ENCODE measurements at places on chromosomes 2 and 18.

DNA sequence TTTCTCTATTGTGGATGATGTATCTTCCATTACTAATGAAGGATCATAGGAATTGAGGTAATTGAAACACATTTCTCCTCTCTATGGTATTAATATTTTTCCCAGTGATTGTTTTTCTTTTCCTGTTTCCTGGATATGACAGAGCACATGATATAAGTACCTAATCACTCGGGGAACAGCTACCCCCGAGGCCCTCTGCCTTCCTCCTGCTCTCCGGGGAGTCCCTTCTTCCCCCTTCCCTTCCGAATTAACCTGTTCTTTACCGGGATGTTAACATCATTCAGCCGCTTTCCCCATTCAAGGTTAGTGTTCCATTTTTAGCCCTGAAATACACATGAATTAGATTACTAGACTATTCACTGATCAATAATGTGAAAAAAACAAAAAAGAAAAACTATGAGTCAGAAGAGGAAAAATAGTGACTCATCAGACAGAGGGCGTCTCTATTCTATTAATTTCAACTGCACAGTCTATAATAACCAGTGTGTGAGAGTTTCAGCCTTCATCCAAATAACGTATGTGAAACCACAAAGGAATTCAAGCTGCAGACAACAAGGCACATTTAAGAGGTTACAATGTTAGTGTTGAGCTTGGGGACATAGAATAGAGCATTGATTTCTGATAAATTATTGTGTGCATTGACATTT, 450.8 kb downstream of the DLGAP1 start:
- no peak for DNase-seq

DNA sequence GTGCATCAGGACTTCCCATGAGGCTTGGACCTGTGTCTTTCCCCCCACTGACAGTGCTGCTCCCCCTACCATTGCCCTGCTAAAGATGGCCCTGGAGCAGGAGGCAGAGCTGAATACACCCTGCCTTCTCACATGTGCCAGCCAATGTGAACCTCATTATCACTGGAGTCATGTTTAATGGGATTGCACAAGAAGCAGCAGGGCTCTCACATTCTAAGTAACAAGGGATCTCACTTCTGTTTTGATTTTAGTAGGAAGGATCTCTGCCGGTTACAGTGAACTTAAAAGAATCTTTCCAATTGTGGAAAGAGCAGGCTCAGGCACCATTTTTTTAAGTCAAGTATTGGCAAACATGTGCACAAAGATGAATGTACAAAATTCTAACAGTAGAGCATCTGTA, 322.1 kb upstream of the MEX3C start:
- no peak for DNase-seq

DNA sequence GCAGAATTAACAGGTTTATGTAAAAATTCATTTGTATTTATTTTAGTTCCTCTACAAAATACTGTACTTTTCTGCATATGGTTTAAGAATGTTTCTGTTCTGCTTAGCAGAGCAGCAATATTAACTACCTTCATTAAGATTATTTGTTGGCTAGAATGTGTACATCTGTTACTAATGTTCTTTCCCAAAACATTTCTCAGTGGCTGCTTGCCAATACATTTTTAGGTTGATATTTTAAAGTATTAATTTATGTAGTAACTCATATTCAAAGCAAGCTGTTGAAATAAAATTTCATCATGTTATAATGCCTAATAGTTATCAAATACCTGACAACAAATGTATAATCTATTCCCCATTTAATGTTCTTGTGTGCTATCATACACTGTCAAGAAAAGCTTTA, 40.3 kb downstream of the PRKD3 start:
- no peak for DNase-seq

DNA sequence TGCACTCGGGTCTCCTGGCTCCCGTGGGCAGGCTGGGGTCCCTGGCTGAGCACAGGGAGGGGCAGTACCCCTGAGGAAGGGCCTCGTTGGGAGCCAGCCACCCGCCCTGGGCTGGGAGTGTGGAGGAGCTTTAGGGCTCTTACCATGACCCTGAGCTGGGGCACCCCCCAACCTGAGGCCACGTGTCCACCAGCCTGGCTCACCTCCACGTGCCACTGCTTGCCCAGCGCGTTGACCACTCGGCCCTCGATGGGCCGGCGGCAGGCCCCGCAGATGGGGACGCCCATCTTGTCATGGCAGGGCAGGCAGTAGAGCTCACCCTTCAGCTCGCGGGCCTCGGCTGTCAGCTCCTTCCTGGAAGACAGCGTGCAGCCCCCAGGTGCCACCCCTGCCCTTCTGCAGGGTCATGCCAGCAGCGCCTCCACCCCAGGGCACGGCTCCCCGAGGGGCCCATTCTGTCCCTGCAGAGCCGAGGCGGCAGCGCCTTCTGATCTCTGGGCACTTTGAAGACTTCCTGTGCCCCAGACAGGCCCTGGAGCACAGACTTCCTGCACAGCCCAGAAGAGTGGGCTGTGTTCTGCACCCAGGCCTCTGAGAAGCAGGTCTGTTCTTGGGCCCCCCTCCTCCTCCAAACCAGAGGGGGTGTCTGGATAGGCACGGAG, 4.0 kb upstream of the GPR17 start:
- no peak for DNase-seq

GRCh38 chr18:52667463-52668065, 327.6 kb downstream of the DCC start:
- DNase-seq: no peak

DNA sequence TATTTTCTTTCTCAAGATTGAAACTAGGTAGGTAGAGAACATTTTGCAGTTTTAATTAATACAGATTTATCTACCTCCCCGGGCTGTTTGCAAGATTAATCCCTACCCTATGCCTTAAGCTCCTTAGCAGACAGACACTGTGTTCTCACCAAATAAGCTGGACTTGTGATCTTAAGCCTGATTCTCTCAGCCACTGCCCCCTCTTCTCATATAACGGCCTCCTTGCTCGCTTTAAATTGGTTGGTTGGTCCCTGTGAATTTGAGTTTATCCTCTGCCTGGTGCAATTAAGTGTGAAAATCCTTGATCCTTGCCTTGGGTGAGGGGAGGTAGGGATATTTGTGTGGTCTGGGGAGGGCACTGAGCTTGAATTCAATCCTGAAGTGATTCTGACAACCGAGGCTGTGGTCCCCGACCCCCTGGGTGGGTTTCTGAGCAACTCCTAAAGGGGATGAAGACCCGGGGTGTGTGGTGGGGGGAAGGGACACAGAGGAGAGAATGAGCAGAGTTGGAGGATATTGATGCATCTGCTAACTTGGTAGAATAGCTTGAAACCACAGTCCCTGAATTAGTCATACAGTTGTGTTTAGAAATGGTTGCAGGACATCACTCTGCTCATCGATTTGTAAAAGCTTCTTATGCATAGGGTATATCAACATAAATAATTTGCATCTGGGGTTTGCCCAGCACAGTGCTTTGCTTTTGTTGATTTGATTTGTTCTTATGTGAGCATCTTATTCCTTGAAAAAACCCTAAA, 36.9 kb upstream of the NCKAP5 start:
- no peak for DNase-seq

DNA sequence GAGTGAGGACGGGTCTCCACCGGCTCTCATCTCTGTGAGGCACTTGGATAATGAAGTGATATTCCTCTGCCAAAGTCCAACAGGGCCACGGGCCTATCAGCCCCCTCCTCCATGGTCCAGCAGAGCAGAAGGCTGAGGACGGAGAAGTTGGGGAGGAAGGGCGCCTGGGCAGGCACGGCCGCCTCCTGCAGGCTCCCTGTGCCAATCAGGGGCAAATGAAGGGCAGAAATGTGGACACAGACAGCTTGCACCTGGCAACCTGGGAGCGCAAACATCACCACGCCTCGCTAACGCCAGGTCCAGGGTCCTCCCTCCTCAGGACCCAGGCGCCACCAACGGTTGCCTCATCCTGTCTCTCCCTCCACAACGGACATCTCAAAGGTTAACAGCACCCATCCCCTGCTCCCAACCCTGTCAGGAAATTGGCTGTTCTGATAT, 24.3 kb downstream of the SMAD7 start:
- no peak for DNase-seq

DNA sequence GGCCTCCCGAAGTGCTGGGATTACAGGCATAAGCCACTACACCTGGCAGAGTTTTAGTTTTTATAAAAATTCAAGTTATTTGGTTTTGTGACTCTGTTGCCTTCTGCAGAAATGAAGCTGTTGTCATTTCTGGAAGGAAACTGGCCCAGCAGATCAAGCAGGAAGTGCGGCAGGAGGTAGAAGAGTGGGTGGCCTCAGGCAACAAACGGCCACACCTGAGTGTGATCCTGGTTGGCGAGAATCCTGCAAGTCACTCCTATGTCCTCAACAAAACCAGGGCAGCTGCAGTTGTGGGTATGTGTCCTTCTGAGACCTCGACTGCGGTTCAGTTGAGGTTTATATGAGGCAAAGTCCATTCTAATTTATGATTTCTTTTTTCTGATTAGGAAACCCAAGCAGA, 7.2 kb downstream of the MTHFD2 start:
- DNase-seq: no peak

DNA sequence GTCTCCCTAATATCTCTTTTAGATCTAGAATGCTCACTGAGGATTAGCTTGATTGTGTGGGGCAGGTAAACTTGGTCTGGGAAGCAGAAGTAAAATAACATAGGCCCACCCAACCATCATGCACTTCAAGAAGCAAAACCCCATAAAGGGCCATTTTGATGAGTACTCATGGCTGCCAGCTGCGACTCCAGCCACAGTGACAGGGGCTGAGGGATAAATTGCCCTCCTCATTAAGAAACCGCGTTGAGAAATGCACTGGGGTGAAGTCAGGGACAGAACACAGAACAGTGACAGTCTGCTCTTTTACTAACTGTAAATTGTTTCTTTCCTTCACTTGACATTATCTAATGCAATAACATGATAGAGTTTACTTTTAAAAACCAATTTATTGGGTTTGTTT, 60.2 kb downstream of the RND3 start:
- DNase-seq: no peak

- no peak for DNase-seq
These were observed 50.9 kb downstream of the ADNP2 start for GRCh38 chr18:80159713-80160636.

GRCh38 chr2:96489663-96490062, 15.5 kb downstream of the NEURL3 start:
- no peak for DNase-seq

- no peak for DNase-seq
These were observed 26.4 kb downstream of the ALK start for GRCh38 chr2:29894822-29895614.

DNA sequence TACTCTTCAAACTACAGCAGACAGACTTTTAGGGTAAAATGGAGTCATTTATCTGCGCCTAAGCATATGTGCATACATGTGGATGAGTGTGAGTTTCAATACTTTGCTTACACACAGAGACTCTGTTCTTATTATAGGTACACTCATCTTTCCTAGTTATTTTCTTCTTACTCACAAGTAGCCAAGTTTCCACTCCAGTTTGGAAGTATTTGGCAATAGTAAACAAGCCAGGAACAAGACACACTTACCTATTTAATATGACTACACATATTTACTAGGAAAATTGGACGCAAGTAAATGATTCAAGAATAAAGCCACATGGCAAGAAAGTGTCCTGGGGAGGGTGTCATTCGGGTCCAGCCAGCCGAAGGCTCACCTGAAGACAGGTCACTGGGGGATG, 414.3 kb downstream of the FBXO15 start:
- no peak for DNase-seq

GRCh38 chr2:85178980-85179411, 45.8 kb downstream of the TCF7L1 start:
- DNase-seq: no peak

GRCh38 chr2:27085673-27086089, 891 bp upstream of the KHK start:
- DNase-seq: peak; percentile 64

GRCh38 chr2:31347319-31347718, 67.2 kb downstream of the XDH start:
- no peak for DNase-seq

GRCh38 chr2:98233941-98234340, 112.3 kb upstream of the CNGA3 start:
- DNase-seq: no peak

DNA sequence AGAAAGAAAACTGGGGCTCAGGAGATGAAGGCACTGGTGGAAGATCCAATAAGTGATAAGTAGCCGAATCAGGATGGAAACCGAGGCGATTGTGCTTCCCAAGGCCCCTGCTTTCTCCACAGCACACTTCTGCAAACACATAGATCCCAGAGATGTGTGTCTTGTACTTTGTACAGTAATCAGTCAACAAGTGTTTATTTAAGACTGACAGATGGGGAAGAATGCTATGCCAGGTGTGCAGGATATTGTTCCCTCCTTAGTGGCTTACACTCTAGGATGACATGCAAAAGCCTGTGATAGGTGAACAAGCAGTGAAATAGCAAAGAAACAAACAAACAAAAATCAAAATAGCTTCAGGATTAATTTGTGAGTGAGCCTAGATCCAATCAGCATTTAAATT, 116.6 kb downstream of the ACTR3 start:
- no peak for DNase-seq

DNA sequence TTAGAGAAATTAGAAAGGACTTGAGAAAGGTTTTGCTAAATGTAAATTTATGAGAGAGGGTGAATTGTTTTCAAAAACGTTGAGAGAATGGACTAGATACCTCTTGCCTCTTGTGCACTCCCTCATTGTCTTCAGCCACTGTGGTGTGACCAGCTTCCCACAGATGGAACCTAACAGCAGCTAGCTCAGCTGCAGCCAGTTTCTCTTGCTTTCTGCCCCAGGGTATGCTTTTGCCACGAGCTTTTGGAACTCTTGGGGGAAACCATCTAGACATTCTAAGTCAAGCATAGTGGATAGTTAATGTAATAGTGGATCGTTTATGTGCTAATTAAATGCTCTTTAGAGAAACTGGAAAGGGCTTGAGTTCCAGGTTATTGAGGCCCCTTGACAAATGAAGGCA, 288.2 kb downstream of the CTNNA2 start:
- DNase-seq: no peak

- DNase-seq: no peak
These were observed 98.1 kb upstream of the SCG2 start for GRCh38 chr2:223700221-223700620.

DNA sequence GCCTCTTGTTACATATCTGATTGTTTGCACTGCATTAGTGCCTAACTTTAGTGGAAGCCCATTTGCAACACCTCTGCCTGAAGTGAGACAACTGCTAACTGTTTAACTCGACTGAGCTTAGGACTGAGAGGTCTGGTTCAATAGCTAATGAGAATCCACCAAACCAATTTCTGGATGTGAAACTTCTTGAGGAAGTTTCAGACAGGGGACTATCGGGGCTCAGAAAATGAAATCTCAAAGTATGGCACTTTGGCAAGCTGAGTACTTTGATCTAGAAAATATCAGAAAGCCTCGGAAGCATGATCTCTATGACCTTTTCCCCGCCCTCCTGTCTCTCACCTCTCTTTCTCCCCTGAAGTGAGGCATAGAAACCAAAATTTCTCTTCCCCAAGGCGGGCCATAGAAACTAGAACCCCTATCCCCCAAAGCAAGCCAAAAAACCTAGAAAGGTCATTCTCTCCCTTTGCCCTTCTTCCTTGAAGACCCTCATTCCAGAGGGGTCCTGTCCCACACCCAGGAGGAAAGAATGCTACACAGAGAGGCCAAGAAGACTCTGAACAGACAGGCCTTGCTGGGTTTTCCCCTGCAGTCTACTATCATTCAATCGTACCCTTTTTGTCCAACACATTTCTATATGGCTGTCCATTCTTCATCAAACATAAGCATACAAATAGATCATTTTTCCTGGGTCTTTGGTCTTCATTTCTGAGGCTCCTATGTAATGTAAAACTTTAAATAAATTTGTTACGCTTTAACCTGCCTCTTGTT, 69.6 kb upstream of the CREB1 start:
- DNase-seq: no peak
